ENCODE measurements at places on chromosomes 6 and 20. TPM values are rescaled to one million over a fixed set of nuclear protein-coding genes. Genes with fewer than 3 reads are reported as not detected.

The NCOA5 gene
- total RNA-seq: 27.8 TPM

The LRRC73 gene
- total RNA-seq: 0.60 TPM

The GJA1 gene
- 11.6 TPM for total RNA-seq

The BTNL2 gene
- total RNA-seq: not detected

The OVOL2 gene
- total RNA-seq: 30.4 TPM

The ZSCAN16 gene
- 9.5 TPM for total RNA-seq

The ULBP3 gene
- total RNA-seq: not detected

The MCCD1 gene
- not detected for total RNA-seq

The GPX5 gene
- total RNA-seq: not detected

The DDAH2 gene
- 148 TPM for total RNA-seq

The COL11A2 gene
- total RNA-seq: 0.75 TPM

The MDFI gene
- 2.2 TPM for total RNA-seq

The UBD gene
- total RNA-seq: not detected

The CPXM1 gene
- 2.6 TPM for total RNA-seq
